ENCODE measurements at places on chromosomes 1 and 21.
A peak's percentile ranks its signal among the peaks of the same experiment; 100 is the strongest.

DNA sequence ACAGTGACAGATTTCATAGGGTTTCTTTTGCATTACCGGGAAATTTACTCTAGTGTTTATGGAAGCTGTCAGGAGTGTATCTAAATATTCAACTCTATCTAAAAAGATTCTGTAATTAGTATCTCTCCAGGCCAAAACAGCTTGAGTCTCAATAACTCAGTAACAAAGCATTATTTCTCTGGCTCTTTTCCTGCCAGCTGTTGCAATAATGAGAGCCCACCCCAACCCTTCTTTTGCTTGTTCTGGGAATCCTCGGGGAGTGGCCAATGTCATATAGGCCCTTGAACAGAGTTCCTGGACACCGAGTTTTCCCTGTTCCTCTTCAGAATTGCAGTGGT is 120.1 kb upstream of the SGIP1 start:
- DNase-seq = no peak

DNA sequence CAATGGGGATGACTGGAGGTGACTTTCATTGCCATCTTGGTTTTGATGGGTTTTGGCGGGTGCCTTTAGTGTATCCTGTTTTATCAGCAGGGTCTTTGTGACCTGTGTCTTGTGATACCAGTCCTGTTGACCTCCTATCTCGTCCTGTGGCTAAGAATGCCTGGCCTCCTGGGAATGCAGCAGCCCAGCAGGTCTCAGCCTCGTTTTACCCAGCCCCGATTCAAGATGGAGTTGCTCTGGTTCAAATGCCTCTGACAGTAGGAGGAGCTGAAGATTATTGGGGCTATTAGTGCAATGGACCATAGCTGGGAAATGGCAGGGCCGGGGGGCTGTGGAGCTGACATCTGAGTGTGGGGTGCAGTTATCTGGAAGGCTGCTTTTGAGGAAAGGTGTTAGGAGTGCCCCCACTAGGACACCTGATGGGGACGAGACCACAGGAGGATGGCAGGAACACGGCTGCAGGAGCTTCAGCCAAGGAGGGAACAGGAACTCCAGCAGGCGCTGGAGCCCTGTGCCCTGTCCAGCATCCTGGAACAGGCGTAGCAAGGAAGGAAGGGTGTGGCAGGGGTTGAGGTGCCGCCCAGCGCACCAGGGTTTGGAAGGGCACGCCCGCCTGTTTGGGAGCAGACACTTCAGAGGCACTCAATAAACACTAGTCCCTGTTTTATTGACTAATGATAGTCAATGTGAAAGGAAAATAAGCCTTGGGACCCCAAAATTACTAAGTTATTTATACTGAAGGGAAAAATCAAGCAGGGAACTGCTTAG is 15.3 kb upstream of the AGPAT3 start:
- no peak for DNase-seq

DNA sequence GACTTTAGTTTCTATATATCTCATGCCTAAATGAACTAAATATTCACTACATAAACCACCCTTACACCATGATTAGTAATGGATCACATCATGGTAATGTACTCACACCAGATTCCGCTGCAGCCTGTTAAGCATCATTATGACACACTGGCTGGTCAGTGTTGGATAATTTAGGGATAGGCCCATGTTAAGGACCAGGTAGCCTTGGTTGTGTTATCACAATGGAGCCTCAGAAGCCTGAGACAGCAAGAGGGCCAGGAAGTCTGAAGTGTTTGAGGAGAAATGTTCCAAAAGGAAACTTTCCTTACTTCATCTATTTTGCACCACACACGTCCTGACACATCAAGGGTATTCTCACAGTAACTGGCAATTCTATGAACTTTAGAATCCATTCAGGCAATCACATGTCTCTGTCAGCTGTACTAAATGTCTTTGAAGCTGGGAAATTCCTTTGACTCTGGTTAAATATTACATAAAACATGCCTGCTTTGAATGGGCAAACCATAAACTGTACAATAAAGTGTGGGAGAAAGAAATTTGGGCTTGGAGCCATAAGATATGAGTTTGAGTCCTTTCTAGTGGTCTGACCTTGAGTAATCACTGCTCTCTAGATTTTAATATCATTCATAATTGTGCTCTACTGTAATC is 105.3 kb upstream of the DPT start:
- DNase-seq = no peak

DNA sequence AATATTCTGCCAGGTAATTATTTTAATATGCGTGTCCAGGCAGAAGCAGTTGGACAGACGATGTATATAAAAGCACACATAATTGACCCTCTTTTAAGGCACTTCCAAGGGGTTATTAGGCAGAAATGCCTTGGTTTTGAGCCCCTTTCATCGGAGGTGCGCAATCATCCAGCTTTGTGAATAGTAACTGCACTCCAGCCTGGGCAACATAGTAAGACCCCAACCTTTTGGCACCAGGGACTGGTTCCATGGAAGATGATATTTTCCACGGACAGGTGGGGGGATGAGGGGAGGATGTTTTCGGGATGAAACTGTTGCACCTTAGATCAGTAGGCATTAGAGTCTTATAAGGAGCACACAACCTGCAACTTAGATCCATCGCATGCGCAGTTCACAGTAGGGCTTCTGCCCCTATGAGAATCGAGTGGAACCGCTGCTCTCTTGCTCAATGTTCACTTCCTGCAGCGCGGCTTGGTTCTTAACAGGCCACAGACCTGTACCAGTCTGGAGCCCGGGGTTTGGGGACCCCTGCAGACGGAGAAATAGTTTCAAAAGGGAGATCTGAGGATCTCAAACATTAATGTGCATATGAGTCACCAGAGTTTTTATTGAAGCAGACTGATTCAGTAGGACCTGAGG is 1.8 kb upstream of the MCOLN2 start:
- DNase-seq = no peak

DNA sequence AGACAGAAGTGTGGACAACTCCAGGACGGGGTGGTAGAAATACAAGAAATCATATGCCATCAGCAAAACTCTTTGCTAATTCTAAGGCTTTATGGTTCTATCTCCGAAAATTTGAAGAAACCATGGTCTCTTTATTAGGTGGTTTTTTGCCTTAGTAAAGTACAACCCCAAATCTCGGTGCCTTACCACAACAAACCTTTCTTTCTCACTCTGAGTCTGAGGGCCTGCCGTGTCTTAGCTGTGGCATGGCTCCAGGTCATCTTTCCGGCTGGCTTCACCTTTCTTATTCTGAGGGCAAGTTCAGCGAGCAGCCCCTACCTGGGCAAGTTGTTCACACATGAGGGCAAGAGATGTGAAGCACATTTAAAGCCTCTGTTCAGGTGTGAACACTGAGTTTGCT is 280.6 kb downstream of the TTLL7 start:
- DNase-seq = no peak

GRCh38 chr21:31493350-31493880 is 149.4 kb upstream of the TIAM1 start:
- no peak for DNase-seq

GRCh38 chr1:34763142-34763781 is 3.7 kb downstream of the GJB4 start:
- DNase-seq = peak; percentile 24

- no peak for DNase-seq
Observed at GRCh38 chr1:62265956-62266935, 53.0 kb downstream of the KANK4 start.

GRCh38 chr1:244362476-244362875 is 89.2 kb downstream of the ADSS2 start:
- DNase-seq = no peak

DNA sequence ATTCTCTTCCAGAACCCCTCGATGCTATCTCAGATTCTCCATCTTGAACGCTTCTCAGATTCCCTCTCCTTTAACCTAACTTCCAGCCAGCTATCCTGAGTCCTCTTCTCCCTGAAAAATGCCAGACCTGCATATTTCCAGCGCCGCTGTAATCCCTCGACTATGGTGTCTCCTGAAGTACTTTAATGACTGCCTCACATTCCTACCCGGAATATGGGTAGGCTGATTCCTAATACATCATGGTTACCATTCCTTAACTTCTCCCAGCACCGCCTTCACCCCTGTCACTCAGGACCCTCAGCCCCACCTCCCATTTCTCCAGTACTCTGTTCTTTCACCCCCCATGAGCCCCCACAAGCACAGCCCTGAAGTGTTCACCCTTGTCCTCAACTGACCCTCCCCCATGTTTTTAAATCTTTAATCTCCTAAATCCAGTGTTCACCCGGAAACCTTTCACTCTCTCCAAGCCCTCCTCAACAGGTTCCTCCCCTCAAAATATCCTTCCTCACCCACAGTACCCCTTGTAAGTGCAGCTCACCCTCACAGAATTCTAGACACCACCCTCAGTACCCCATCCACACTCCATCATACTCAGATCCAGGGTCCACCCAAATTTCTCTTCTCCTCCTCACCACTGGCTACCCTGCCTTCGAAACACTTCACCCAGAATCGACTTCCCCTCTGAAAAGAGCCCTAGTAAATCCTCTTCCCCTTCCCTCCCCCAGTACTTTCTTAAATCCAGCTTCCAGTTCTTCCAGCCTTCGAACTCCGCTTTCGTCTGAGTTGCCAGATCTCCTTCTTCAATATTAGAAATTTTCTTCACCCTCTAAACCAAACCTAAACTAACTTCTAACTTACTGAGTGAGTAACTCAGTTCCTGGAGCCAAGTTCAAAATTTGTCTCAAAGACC is 922 bp downstream of the CPT2 start:
- no peak for DNase-seq

All from brain microvascular endothelial cell (primary cell).